Esophagus squamous epithelium (tissue), 5 donors: ENCODE measurements at places on chromosomes 11 and 22. TPM values are rescaled to one million over a fixed set of nuclear protein-coding genes. Genes with fewer than 3 reads are reported as not detected.

The LDLRAD3 gene
- total RNA-seq, result 5.0 TPM

The MFRP gene
- not detected for total RNA-seq

The MMP7 gene
- total RNA-seq, result 35.8 TPM

The MPPED1 gene
- total RNA-seq, result not detected

The A4GALT gene
- total RNA-seq, result 20.8 TPM

The DUSP18 gene
- 10.5 TPM for total RNA-seq

The PRCP gene
- 57.0 TPM for total RNA-seq

The UBXN1 gene
- 67.3 TPM for total RNA-seq

GRCh38 chr11:117087446-117087845, 10.8 kb downstream of the SIK3 start:
- no peaks in the 10 kb centered on the region for H3K27me3 ChIP-seq
- H3K4me3 ChIP-seq, result no peak overlapping the region
- H3K27ac ChIP-seq, result no peak overlapping the region
- DNase-seq, result no peak

GRCh38 chr11:67409781-67410368, 5.6 kb upstream of the CARNS1 start:
- peaks cover 2% of the 10 kb centered on the region for H3K4me1 ChIP-seq
- peaks cover 82% of the 10 kb centered on the region for H3K27me3 ChIP-seq
- H3K36me3 ChIP-seq, result no peaks in the 10 kb centered on the region
- peak overlapping the region; percentile 65 for H3K27ac ChIP-seq

- H3K27me3 ChIP-seq, result no peaks in the 10 kb centered on the region
- H3K27ac ChIP-seq, result peak overlapping the region; percentile 60
- H3K4me1 ChIP-seq, result peaks cover 16% of the 10 kb centered on the region
- H3K36me3 ChIP-seq, result no peaks in the 10 kb centered on the region
- no peak for DNase-seq
These were observed 44.5 kb upstream of the DKK3 start for GRCh38 chr11:12052676-12053605.

GRCh38 chr11:79062814-79063762, 377.7 kb downstream of the TENM4 start:
- H3K36me3 ChIP-seq, result no peaks in the 10 kb centered on the region
- no peaks in the 10 kb centered on the region for H3K27me3 ChIP-seq
- H3K27ac ChIP-seq, result no peak overlapping the region
- H3K4me1 ChIP-seq, result no peaks in the 10 kb centered on the region
- DNase-seq, result no peak

GRCh38 chr11:111045407-111045803, 200.1 kb upstream of the POU2AF2 start:
- H3K27ac ChIP-seq, result no peak overlapping the region
- no peaks in the 10 kb centered on the region for H3K27me3 ChIP-seq
- no peaks in the 10 kb centered on the region for H3K4me1 ChIP-seq
- no peak overlapping the region for H3K4me3 ChIP-seq
- DNase-seq, result no peak

DNA sequence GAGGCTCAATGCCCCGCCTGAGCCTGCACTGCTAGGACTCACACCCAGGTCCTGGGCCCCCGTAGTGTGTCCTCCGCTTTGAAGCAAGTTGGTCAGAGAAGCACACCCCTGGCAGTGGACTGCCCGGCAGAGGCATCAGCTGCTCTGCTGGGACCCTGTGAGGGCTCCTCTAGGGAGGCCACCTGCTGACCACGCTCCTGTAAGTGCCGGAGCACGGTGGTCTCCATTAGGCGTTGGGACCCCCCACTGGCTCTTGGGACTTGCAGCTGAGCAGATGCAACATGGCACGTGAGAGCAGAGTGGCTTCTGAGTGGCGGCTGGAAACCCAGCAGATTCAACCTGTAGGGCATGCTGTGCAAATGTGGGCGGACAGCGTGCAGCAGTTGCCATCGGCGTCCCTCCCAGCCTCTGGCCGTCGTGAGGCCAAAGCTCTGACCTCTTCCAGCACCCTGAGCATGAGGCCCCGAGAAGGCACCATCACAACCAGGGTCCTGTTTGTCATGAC, 16.9 kb downstream of the MRGPRG start:
- H3K36me3 ChIP-seq, result no peaks in the 10 kb centered on the region
- H3K4me1 ChIP-seq, result peaks cover 8% of the 10 kb centered on the region
- DNase-seq, result no peak
- peaks cover 7% of the 10 kb centered on the region for H3K27me3 ChIP-seq

DNA sequence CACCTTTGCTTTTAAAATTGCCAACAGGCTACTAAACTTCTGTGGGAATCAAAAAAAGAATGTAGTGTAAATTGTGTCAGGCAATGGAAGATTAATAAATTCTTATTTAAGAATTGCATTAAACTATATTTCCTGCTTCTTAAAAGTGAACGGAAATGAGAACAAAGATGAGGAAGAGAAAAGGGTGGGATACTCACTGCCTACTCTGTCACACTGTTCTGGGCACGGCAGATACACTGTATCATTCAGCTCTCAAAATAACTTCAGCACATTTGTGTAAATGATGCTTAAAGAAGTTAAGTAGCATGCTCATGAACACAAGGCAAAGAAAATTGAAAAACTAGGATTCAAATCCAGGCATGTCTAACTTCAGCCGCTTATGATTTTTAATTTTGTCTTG, 218.7 kb downstream of the DCDC1 start:
- no peak overlapping the region for H3K4me3 ChIP-seq
- DNase-seq, result no peak
- H3K36me3 ChIP-seq, result no peaks in the 10 kb centered on the region
- no peak overlapping the region for H3K27ac ChIP-seq
- H3K4me1 ChIP-seq, result no peaks in the 10 kb centered on the region

DNA sequence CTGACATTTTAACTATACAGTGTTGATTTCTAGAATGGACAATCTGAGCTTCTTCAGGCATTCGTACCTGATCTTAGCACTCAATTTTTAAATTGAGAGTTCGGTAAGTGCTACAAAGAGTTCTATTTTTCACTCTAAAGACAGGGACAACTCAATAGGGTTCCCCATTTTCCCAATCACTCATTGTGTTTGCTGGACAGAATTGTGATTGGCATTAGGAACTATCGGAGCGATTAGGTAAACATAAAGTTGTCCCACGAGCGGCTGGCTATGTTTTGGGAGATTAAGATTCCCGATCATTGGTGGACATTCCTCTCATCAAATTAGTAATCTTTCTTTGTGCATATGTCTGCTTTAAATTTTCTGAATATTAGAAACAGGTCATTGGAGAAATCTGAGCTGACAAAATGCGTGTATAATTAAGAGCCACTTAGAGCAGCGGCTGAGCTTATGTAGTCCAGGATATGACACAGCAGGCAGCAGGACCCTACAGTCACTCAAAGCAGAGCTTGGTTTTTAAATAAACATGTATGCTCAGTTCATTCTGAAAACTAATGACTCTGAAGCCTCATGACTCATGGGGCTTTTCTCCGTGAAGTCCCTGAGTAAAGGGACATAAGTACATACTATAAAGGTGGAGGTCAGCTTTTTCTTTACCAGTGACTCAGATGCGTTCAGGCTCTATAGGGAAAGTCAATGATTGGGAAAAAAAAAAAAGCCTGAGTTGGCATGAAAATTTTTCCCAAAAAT, 109.4 kb downstream of the GRIA4 start:
- H3K36me3 ChIP-seq, result no peaks in the 10 kb centered on the region
- H3K4me1 ChIP-seq, result no peaks in the 10 kb centered on the region
- H3K27ac ChIP-seq, result no peak overlapping the region
- no peak for DNase-seq
- no peak overlapping the region for H3K4me3 ChIP-seq

- no peak for DNase-seq
- H3K36me3 ChIP-seq, result no peaks in the 10 kb centered on the region
- no peak overlapping the region for H3K27ac ChIP-seq
- no peak overlapping the region for H3K4me3 ChIP-seq
These were observed 40.5 kb upstream of the DDI1 start for GRCh38 chr11:103995896-103996295.

- H3K36me3 ChIP-seq, result peaks cover 6% of the 10 kb centered on the region
- H3K27ac ChIP-seq, result peak overlapping the region; percentile 78
- peak; percentile 71 for DNase-seq
- peak overlapping the region; percentile 50 for H3K4me3 ChIP-seq
- H3K27me3 ChIP-seq, result no peaks in the 10 kb centered on the region
These were observed 1.5 kb downstream of the LGALS1 start for GRCh38 chr22:37676736-37677492.

- no peaks in the 10 kb centered on the region for H3K27me3 ChIP-seq
- H3K4me3 ChIP-seq, result no peak overlapping the region
- H3K36me3 ChIP-seq, result no peaks in the 10 kb centered on the region
These were observed 34.0 kb upstream of the MMP13 start for GRCh38 chr11:102989379-102990047.

- no peak for DNase-seq
- no peak overlapping the region for H3K4me3 ChIP-seq
- H3K27me3 ChIP-seq, result no peaks in the 10 kb centered on the region
- peaks cover 9% of the 10 kb centered on the region for H3K4me1 ChIP-seq
These were observed 15.3 kb downstream of the CLPB start for GRCh38 chr11:72418834-72419560.

GRCh38 chr11:73912026-73912425, 35.2 kb downstream of the PAAF1 start:
- no peak for DNase-seq
- no peak overlapping the region for H3K27ac ChIP-seq
- H3K4me1 ChIP-seq, result no peaks in the 10 kb centered on the region
- peaks cover 93% of the 10 kb centered on the region for H3K36me3 ChIP-seq

- H3K27me3 ChIP-seq, result no peaks in the 10 kb centered on the region
- H3K4me1 ChIP-seq, result no peaks in the 10 kb centered on the region
- no peak overlapping the region for H3K27ac ChIP-seq
- H3K4me3 ChIP-seq, result no peak overlapping the region
These were observed 25.7 kb downstream of the PDE2A start for GRCh38 chr11:72648384-72649136.

GRCh38 chr11:107819361-107820014, 39.1 kb downstream of the SLC35F2 start:
- no peaks in the 10 kb centered on the region for H3K4me1 ChIP-seq
- no peak overlapping the region for H3K27ac ChIP-seq
- H3K27me3 ChIP-seq, result no peaks in the 10 kb centered on the region
- H3K4me3 ChIP-seq, result no peak overlapping the region
- no peak for DNase-seq
- H3K36me3 ChIP-seq, result no peaks in the 10 kb centered on the region

DNA sequence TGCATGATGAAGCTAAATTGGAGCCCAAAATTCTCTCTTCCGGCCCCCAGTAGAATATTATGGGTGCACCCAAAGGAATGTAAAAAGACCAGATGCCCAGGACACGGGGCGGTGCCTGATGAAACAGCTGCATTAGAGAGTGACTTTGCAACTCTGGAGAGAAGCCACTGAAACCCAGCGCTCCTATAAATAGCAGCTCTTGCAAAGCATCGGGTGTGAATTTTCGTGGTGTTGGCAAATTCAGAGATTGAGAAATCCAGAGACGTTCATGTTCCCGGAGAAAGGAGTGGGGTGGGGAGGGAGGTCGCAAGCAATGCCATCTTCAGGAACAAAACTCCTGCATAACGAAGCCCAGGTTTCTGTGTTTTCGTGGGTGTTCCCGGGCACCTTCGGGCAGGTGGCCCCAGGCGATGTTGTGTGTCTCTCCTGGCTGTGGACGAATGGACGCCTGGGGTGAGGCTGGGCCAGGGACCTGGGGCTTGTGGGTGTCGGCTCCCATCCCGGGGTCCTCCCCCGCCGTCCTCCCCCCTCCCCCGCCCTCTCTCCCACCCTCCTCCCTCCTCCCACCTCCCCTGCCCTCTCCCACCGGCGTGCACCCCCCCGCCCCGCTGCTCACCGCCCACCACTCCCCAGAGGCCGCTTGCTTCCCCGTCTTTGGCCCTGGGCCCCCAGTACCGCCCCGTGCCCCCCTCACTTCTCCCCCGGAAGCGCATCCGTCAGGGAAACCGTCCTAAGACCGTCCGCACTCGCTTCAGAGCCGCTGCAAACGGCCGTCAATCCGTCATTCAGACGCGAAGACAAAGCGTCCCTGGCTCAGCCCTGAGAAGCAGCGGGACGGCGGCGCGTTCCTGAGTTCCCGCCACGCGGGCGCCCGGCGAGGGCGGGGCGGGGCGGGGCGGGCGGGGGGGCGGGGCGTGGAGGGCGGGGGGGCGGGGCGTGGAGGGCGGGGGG, 26.7 kb upstream of the TOLLIP start:
- peak overlapping the region; percentile 60 for H3K4me3 ChIP-seq
- no peak for DNase-seq
- no peaks in the 10 kb centered on the region for H3K36me3 ChIP-seq
- H3K27me3 ChIP-seq, result no peaks in the 10 kb centered on the region
- H3K4me1 ChIP-seq, result peaks cover 13% of the 10 kb centered on the region

DNA sequence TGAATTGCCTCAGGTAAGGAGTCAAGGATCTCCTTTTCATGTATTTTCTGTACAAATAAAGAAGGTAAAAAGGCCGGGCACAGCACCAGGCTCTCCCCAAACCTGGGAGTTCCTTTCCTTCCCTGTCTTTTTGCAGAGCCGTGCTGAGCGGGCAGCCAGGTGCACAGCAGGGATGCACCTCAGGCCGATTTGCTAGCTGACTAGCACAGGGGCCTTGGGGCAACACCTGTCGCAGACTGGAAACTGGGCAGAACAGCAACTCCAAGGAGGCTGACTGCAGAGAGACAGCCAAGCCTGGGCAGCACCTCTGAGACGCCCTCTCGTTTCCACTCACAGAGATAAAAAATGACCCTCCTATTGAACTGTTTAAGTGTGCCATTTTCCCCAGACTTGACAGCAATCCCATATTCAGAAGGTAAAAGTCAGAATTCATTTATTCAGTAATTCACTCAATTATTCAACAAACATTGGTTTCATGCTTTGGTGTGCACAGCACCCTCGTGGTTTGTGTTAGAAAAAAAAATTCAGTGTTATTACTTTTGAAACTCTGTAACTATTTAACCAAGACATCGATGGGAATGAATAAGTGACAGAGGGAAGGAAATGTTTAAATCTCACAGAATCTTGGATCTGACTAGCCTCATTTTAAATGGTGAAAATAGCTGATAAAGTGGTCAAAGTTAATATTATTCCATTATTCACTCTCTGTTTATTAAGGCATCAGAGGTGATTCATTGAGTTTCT, 120.9 kb downstream of the GALNT18 start:
- no peak overlapping the region for H3K27ac ChIP-seq
- H3K4me3 ChIP-seq, result no peak overlapping the region
- H3K36me3 ChIP-seq, result no peaks in the 10 kb centered on the region
- no peak for DNase-seq

DNA sequence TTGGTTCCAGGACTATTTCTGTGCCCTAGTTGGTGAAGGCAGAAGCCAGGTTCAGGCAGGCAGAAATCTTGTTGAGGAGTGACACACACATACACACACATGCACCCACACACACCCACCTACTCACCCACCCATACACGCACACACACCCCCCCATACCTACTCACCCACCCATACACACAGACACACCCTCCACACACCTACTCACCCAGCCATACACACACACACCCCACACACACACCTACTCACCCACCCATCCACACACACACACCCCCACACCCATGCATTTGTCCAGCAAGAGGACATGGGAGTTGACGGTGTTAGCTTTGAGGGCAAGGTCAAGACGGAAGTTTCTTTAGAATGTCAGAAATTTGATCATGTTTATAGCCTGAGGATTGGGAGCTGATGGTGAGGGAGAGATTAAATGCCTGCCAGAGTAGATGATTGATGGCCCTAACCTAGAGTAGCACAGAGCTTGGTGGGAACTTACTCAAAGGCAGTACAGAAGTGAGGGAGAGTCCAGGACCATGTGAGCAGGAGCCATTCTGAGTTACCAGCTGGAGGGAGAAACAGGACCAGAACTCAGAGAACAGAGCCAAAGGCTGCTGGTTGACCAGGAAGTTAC, 68.9 kb downstream of the CYB5R2 start:
- no peak for DNase-seq
- H3K27ac ChIP-seq, result no peak overlapping the region
- H3K27me3 ChIP-seq, result no peaks in the 10 kb centered on the region
- H3K36me3 ChIP-seq, result no peaks in the 10 kb centered on the region

- H3K27ac ChIP-seq, result peak overlapping the region; percentile 61
- DNase-seq, result no peak
- H3K36me3 ChIP-seq, result no peaks in the 10 kb centered on the region
- H3K4me1 ChIP-seq, result peaks cover 30% of the 10 kb centered on the region
- H3K4me3 ChIP-seq, result no peak overlapping the region
- no peaks in the 10 kb centered on the region for H3K27me3 ChIP-seq
These were observed 8.8 kb upstream of the PDGFB start for GRCh38 chr22:39253435-39254070.
